ENCODE measurements at places on chromosomes 7 and 10. TPM values are rescaled to one million over a fixed set of nuclear protein-coding genes. Genes with fewer than 3 reads are reported as not detected.

CYP2C8 gene
- not detected for total RNA-seq

C10orf71 gene
- not detected for total RNA-seq

PBLD gene
- 0.97 TPM for total RNA-seq

CUEDC2 gene
- 77.6 TPM for total RNA-seq

DCLRE1A gene
- total RNA-seq, result 13.0 TPM

NRCAM gene
- 0.05 TPM for total RNA-seq

SPDYE1 gene
- not detected for total RNA-seq

CALY gene
- not detected for total RNA-seq

DNA sequence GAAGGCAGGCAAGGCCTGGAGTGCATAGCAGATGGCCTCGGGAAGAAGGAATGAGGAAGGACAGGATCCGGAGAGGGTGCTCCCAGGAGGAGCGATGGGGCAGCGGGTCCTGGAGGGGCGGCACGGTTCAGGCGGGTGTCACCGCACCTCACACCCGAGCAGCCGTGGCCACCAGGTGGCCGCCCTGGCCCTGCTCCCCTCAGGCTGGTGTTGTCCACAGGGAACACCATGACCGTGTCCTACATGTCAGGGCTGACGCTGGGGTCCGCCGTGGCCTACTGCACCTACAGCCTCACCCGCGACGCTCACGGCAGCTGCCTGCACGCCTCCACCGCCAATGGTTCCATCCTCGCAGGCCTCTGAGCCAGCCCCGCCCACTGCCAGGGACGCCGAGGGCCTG is 19.8 kb downstream of the SLC29A4 start:
- no peak overlapping the region for H3K4me3 ChIP-seq
- no peak for DNase-seq
- no peaks in the 10 kb centered on the region for H3K36me3 ChIP-seq
- H3K4me1 ChIP-seq, result no peaks in the 10 kb centered on the region
- H3K27me3 ChIP-seq, result no peaks in the 10 kb centered on the region
- no peak overlapping the region for H3K27ac ChIP-seq

DNA sequence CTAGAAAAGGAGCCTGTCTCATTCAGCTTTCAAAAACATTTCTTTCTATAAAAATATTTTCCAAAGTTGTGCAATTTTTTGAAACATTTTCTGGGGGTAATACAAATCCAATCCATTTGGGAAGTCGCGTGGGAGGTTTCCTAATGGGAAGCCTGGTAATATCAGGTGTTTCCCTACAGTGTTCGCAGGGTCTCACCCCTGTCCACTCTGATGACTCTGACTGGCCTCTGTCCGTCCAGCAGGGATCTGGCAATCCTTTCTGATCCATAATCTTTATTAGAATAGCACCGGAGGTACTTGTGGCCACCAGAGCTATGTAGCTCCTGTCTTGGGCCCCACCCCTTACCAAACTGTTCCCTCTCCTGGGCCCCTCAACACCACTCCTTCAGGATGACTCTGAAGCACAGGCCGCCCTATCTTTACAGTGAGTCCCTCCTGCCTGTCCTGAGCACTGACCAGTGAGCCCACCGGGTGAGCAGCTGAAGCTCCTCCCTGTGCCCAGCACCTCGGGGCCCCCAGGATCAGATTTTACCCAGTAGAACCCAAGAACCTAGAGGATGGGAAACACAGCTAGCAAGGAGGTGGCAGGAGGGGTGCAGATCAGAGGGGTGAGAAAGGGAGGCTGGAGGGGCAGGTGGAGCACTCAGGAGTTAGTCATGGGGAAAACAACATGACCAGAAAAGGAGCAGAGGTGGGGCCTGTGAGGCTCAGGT is 84.8 kb downstream of the PTPRE start:
- H3K4me1 ChIP-seq, result peaks cover 23% of the 10 kb centered on the region
- no peak overlapping the region for H3K27ac ChIP-seq
- H3K4me3 ChIP-seq, result peak overlapping the region; percentile 20
- DNase-seq, result no peak
- peaks cover 11% of the 10 kb centered on the region for H3K27me3 ChIP-seq

- H3K36me3 ChIP-seq, result peaks cover 1% of the 10 kb centered on the region
- H3K4me1 ChIP-seq, result no peaks in the 10 kb centered on the region
- no peaks in the 10 kb centered on the region for H3K27me3 ChIP-seq
- DNase-seq, result no peak
- H3K27ac ChIP-seq, result no peak overlapping the region
Measured at GRCh38 chr10:17181751-17182150, 19.7 kb downstream of the TRDMT1 start.

- H3K36me3 ChIP-seq, result no peaks in the 10 kb centered on the region
- H3K27ac ChIP-seq, result no peak overlapping the region
- DNase-seq, result no peak
- peaks cover 16% of the 10 kb centered on the region for H3K4me1 ChIP-seq
- no peak overlapping the region for H3K4me3 ChIP-seq
Measured at GRCh38 chr10:12358863-12359564, 9.7 kb downstream of the CAMK1D start.

- H3K4me1 ChIP-seq, result no peaks in the 10 kb centered on the region
- H3K27me3 ChIP-seq, result no peaks in the 10 kb centered on the region
- H3K36me3 ChIP-seq, result no peaks in the 10 kb centered on the region
Measured at GRCh38 chr10:133030781-133031180, 56.9 kb upstream of the ADGRA1 start.

- no peak overlapping the region for H3K27ac ChIP-seq
- no peaks in the 10 kb centered on the region for H3K4me1 ChIP-seq
- H3K4me3 ChIP-seq, result no peak overlapping the region
Measured at GRCh38 chr7:131265227-131265626, 62.4 kb upstream of the MKLN1 start.

DNA sequence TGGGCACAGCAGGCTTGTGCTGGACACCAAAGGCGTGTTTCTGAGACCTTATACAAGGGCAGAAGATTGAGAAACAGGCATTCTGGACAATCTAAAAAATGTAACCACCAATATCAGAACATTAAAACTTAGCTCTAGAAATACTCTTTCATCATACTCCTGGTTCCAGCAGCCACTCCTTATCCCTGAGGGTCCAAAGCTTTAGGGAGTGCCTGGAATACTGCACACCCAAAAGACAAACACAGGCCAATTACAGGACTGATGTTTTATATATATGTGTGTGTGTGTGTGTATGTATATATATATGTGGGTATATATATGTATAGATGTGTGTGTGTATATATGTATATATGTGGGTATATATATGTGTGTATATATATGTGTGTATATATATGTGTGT is 39.6 kb downstream of the FAM171A1 start:
- no peak overlapping the region for H3K4me3 ChIP-seq
- no peak overlapping the region for H3K27ac ChIP-seq
- DNase-seq, result no peak
- no peaks in the 10 kb centered on the region for H3K4me1 ChIP-seq
- H3K36me3 ChIP-seq, result no peaks in the 10 kb centered on the region
- peaks cover 2% of the 10 kb centered on the region for H3K27me3 ChIP-seq

GRCh38 chr7:22799633-22800032 is 23.0 kb downstream of the TOMM7 start:
- no peaks in the 10 kb centered on the region for H3K27me3 ChIP-seq
- no peak overlapping the region for H3K4me3 ChIP-seq
- no peak overlapping the region for H3K27ac ChIP-seq
- DNase-seq, result no peak

GRCh38 chr7:51446785-51447184 is 130.2 kb upstream of the COBL start:
- H3K4me3 ChIP-seq, result no peak overlapping the region
- H3K4me1 ChIP-seq, result no peaks in the 10 kb centered on the region
- DNase-seq, result no peak
- H3K36me3 ChIP-seq, result no peaks in the 10 kb centered on the region

- H3K4me1 ChIP-seq, result peaks cover 23% of the 10 kb centered on the region
- H3K27me3 ChIP-seq, result peaks cover 4% of the 10 kb centered on the region
- DNase-seq, result no peak
- H3K36me3 ChIP-seq, result no peaks in the 10 kb centered on the region
Measured at GRCh38 chr10:69458430-69459100, 7.3 kb downstream of the TSPAN15 start.
